ENCODE measurements at places on chromosomes 11 and 22.

GRCh38 chr22:29011240-29012100 is 50.2 kb downstream of the C22orf31 start:
- DNase-seq = no peak

DNA sequence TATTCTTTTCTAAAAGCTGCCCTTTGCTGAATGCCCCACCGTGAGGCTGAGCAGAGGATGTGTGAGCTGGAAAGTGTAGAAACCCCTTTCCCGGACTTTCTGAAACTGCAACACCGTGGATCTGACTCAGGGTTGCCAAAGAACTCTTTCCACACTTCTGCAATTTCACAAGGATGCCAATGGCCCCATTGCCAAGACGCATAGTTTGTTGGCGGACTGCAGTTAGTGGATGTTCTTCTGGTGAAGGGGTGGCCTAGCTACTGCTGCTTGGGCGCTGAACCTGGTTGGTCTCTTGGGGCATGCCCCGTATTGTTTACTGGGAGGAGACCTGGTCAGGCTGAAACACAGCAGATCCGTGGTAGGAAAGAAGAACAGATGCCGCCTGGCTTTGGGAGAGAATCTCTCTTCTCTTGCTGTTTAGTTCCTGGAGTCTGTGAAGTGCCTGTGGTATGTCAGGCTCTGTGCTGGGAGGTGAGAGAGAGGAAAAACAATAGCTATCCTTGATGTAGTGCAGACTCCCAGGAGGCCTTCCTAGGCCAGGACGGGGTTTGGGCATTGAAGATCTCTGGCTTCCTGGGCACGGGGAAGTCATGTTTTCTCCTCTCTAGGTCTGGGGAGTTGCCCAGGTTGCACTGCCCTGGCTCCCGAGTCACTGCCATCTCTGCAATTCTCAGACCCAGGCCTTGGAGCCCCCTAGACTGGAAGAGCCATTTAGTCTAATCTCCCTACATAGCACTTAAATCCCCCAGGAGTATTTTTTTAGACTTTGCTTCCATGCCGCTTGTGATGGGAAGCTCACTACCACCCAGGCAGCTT is 26.9 kb downstream of the CD82 start:
- DNase-seq = no peak

DNA sequence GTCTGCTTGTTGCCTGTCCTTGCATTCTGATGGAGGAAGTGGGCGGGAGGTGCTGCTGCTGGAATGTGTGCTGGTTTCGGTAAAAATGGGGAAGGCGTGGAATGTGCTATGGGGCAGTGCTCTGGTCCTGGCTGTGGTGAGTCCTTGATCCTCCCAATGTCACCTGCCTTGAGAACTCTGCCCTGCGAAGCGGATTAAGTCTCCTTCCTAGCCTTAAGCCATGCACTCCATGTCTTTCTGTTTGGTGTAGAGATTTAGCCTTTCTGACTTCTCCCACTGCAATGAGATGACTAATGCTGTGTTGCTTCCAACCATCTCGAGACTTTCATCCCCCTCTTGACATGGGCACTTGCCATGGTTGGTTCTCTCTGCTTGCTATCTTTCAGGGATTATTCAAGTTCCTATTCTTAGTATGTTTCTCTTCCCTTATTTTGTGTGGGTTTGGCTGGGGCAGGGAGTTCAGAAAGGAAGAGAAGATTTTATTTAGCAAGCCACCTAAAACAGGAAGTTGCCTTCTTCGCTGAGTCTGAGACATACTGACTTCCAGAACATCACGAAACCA is 687.9 kb downstream of the NTM start:
- no peak for DNase-seq

DNA sequence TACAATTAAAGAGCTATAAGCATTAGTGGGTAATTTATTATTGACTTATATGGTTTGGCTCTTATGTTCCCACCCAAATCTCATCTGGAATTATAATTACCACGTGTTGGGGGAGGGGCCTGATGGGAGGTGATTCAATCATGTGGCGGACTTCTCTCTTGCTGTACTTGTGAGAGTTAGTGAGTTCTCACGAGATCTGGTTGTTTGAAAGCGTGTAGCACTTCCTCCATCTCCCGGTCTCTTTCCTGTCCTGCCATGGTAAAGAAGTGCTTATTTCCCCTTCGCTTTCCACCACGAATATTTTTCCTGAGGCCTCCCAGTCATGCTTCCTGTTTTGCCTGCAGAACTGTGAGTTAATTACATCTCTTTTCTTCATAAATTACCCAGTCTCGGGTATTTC is 28.1 kb upstream of the CHORDC1 start:
- DNase-seq = no peak

GRCh38 chr22:21761086-21761485 is 25.5 kb upstream of the YPEL1 start:
- no peak for DNase-seq

GRCh38 chr11:88375927-88376470 is 38.5 kb upstream of the CTSC start:
- no peak for DNase-seq

DNA sequence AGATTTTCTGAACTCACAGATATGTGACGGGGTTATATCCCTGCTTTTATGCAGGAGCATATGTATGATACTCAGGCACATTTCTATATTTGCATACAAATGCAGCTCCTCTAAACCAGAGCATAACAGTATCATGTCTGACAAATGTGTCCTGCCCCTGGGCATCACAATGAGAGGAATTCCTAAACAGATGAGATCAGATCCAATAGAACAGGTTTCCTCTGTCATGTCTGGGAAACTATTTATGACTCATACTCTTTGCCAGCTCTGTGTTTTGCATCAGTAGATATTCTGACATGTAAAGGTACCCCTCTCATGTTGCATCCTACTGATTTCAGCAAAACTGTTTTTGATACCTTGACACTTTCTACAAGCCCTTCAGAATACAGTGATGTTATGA is 29.4 kb downstream of the SYT9 start:
- DNase-seq = no peak

- DNase-seq = no peak
Observed at GRCh38 chr11:116712428-116712827, 60.4 kb downstream of the BUD13 start.

DNA sequence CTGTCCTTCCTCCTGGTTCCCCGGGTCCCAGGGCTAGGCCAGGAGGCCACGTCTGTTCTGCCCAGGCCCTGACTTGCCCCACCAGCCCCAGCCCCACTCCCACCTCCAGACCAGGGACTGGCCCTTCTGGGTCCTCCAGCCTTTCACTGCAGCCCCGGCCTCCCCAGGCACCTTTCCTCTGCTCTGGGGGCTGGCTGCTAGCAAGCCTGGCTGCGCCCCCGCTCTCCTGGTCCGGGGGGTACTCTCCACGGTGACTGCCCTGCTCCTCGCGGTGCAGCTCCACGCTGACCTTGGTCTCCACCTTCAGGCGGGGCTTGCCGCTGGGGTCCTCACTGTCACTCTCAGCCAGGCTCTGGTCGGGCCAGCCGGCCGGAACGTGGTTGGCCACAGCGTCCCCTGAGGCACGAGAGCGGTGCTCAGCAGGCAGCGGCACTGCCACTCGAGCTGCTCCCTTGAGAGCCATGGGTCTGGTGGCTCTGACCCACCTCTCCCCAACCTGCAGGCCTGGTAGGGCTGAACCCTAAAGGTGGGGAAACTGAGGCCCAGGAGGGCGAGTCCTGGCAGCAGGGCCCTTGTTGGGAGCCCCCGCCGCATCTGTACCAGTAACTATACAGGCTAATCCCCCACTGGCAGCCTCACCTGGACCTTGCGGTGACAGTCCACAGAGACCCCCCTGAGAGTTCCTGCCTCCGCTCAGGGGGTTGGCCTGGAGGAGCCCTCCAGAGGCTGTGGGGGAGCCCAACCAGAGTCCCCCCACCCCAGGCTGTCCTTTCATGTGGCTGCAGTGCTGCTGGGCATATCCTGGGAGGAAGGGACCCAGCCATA is 29.0 kb downstream of the TRMU start:
- no peak for DNase-seq

- DNase-seq = no peak
Observed at GRCh38 chr22:36745301-36745995, 30.5 kb downstream of the IFT27 start.

- no peak for DNase-seq
Observed at GRCh38 chr22:46551321-46551720, 13.9 kb upstream of the CELSR1 start.

GRCh38 chr11:94241896-94242295 is 62.5 kb upstream of the IZUMO1R start:
- no peak for DNase-seq

DNA sequence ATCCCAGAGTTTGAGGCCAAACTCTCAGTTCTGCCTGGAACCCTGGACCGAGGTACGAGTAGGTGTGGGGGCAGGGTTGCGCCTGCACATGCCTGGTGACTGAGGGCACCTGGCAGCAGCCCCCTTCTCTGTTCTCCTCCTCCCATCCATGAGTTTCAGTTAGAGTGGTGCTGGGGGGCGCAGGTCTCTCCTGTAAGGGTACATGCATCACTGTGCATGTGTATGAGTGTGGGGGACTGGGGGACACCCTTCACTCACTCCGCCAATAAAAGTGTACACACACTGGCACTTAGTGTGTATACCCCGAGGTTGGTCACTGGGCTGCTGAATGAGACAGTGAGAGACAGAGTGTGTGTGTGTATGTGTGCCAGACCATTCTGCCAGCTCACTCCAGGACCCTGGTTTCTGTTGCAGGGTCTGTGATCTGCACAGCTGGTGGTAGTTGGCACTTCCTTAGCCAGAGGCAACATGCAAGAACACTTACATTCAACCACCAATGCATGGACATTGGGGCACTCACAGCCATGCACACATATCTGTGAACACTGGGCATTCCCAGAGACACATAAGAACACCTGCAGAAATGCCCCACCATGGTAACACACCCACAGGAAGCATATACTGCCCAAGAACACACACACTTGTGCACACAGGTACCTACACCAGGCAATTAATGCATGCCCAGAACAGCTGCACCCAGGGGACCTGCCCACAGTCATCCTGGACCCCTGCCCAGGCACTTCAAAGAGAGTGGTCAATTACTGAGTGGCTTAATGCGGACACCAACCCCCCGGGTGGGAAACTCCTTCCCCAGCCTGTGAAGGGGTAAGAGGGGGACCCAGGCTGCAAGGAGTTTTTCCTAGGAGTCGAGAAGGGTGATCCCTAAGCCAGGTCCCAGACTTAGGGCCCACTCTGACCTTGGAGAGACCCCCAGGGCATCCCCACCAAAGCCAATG is 1.2 kb upstream of the NRXN2 start:
- no peak for DNase-seq

GRCh38 chr22:45587638-45588505 is 83.8 kb upstream of the ATXN10 start:
- DNase-seq = no peak

GRCh38 chr11:20008190-20008870 is 151.9 kb downstream of the DBX1 start:
- no peak for DNase-seq

GRCh38 chr22:28222052-28222451 is 303.0 kb upstream of the PITPNB start:
- no peak for DNase-seq

GRCh38 chr11:108538502-108538901 is 40.3 kb upstream of the POGLUT3 start:
- no peak for DNase-seq

- no peak for DNase-seq
Observed at GRCh38 chr11:17747131-17747955, 12.8 kb downstream of the KCNC1 start.

- no peak for DNase-seq
Observed at GRCh38 chr11:5929571-5930368, 12.3 kb upstream of the OR56A3 start.

DNA sequence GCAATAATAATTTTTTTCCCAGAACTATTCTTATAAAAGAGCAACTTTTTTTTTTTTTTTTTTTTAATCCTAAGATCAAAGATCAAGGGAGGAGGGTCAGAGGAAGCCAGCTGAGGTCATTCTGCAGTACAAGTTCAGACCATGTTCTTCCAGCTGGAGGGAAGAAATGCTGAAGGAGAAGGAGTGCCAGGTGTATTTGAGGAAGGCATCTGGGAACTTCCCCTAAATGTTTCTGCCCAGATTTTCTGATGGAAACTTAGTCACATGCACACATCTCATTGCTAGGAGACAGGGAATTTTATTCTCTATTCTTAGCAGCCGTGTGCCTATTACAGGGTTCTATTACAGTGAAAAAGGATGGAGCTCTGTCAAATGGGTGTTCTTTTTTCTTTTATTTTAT is 208.4 kb downstream of the ARHGAP42 start:
- no peak for DNase-seq

GRCh38 chr11:114260483-114260882 is 35.7 kb upstream of the NNMT start:
- no peak for DNase-seq

DNA sequence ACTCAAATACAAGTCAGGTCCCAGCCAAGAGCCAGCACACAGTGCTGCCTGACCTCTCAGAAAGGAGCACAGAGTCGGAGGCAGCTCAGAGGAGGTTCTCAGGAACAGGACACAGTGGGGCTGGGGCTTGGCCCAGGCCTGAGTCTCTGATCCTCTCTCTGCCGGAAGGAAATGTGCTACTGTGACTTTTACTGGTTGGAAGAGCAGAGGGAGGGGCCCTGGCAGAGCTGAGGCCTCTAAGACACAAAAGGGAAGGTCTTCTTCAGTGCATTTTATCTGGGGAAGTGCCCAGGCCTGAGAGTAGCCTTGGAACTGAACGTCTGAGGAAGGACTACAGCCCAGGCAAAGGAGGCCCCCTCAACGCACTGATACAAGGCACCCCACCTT is 16.2 kb upstream of the CASTOR1 start:
- DNase-seq = no peak

GRCh38 chr22:20933910-20934309 is 16.7 kb downstream of the CRKL start:
- DNase-seq = no peak

- no peak for DNase-seq
Observed at GRCh38 chr11:33417121-33417520, 159.9 kb downstream of the HIPK3 start.

DNA sequence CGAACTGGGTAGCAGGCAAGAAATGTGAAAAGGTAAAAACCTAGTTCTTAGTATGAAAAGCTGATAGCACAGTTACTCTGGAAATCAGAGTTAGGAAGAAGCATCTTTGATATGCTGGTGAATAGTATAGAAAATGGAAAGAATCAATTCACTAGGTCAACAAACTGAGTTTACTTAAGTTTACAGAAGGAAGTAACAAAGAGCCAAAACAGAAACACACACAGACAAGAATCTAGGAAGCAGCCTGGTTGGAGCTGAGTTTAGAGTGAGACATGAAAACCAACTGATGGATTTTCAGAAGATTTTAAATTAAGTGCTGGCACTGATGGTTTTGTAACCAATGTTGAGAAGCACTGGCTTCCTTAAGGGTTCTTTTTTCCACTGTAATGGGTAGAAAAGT is 296.3 kb downstream of the CADM1 start:
- no peak for DNase-seq

Data from COR-L47 (cell line).